DMS 273 treated with DMSO at 0.1 percent for 48 hours (cell line): ENCODE measurements at places on chromosomes 5 and 9.

- no peak for DNase-seq
These were observed 452.2 kb downstream of the KDM4C start for GRCh38 chr9:7209990-7210389.

- DNase-seq = no peak
These were observed 95.0 kb upstream of the PCSK1 start for GRCh38 chr5:96527768-96528661.

GRCh38 chr9:16693616-16694015, 176.9 kb downstream of the BNC2 start:
- DNase-seq = no peak

- no peak for DNase-seq
These were observed 196.4 kb downstream of the NR3C1 start for GRCh38 chr5:143207058-143207457.

DNA sequence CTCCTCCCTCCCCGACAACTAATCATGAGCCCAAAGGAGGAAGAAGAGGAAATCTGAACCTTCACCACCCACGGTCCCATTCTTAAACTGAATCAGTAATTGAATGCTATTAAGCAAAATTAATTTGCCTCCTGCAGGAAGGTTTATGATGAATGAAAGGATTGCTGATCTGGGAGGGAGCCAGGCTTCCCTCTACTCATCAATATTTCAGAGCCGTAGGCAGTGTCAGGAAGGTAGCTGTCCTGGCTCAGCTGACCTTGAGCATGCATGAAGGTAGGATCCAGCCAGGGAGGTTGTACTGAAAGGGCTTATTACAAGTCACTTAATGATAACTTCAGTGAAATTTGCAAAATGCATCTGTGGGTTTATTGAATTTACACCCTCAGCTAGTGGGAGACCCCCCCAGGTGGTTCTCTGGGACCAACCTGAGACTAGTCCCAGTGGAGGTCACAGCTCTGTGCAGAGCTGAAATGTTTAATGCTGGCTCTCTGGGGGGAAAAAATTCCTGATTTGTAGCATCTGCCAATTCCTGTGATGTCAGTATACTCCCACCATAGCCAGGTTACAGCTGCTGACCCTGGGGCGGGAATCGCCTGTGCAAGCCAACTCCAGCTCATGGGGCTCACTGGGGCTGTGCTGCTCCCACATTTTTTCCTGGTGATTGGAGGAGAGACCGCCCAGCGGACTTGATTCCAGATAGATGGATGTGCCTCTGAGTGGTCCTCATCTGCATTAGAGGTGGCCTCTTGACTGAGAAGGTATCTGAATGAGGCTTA, 47.9 kb upstream of the NCS1 start:
- DNase-seq = no peak

DNA sequence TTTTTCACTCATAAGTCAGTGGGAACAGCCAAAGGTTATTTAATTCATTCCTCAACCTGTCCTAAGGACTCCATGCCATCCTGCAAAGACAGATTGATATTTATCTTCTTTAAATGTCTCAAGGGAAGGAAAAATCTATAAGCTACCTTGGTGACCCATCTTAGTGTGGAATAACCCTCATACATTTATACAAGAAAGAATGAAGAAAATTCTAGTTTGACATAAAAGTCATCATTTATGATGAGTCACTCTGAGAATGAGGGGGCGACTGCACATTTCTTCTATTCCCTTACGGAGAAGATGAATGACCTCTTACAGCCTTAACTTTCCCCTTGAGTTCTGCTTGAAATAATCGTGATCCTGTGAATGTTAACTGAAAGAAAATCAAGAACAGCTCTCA, 26.8 kb upstream of the NUDT12 start:
- no peak for DNase-seq

- DNase-seq = no peak
These were observed 24.5 kb upstream of the FOCAD start for GRCh38 chr9:20659474-20659967.

GRCh38 chr9:2319421-2319820, 302.2 kb upstream of the VLDLR start:
- DNase-seq = no peak

GRCh38 chr9:136044971-136045594, 50.0 kb downstream of the NACC2 start:
- DNase-seq = no peak

- DNase-seq = no peak
These were observed 41.2 kb downstream of the FREM1 start for GRCh38 chr9:14868772-14869583.
